HFFc6 (cell line): ENCODE measurements at places on chromosomes 2 and 18.

DNA sequence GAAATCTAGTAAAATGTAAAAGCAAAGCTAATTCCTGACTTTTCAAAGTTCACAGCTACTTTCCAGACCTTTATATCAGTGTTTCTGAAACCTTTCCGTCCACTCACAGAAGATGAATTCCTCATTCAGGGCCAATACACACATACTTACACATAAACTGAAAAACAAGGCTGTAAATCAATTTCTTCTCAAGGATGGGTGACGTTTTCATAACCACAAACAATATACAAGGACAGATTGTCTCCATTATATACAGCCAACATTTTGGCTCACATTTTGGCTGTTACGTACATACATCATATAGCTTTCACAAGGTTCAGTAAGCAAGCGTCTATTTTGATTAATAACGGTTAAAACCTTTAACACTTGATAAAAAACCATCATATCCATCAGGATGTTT, 1.4 kb downstream of the RPRD1A start:
- peak; percentile 30 for DNase-seq

- DNase-seq = no peak
Observed at GRCh38 chr18:10169814-10170213, 256.0 kb downstream of the VAPA start.

DNA sequence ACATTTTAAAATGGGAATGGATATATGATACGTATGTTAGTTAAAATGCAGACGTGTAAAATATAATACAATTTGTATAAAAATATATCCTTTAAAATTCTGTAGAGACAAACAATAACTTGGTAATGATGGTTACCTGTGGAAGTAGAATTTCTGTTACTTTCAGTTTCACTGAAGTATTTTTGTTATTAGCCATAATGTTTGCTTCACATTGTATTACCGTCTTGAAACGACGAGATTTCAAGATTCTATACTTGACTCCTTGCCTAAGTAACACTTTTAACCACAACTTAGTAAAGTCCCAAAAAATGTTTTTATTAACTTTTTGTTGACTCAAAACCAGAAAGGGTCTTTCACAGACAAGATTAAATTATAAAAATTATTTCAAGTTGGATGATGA, 488.3 kb upstream of the VRK2 start:
- no peak for DNase-seq

- DNase-seq = no peak
Observed at GRCh38 chr2:174600349-174600748, 2.7 kb upstream of the WIPF1 start.

DNA sequence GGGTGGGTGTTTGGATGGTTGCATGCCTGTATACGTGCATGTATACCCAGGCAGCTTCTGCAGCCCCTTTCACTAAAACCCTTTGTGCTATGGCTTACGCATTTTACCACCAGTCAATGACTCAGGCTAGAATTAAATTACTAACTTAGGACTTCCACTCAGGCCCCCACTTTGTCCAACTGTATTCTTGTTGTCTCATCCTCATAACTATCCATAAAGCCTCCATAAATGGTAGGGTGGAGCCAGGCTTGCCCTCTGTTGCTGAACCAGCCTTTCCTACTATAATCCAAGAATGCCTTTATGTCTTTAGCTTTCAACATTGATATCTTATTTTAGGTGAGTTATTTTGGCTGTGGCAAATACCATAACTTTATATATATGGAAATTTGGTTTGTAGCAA, 119.9 kb downstream of the MYO1B start:
- no peak for DNase-seq

- no peak for DNase-seq
Observed at GRCh38 chr18:3356614-3357013, 93.4 kb upstream of the TGIF1 start.
